ENCODE measurements at places on chromosomes 13 and 19.

DNA sequence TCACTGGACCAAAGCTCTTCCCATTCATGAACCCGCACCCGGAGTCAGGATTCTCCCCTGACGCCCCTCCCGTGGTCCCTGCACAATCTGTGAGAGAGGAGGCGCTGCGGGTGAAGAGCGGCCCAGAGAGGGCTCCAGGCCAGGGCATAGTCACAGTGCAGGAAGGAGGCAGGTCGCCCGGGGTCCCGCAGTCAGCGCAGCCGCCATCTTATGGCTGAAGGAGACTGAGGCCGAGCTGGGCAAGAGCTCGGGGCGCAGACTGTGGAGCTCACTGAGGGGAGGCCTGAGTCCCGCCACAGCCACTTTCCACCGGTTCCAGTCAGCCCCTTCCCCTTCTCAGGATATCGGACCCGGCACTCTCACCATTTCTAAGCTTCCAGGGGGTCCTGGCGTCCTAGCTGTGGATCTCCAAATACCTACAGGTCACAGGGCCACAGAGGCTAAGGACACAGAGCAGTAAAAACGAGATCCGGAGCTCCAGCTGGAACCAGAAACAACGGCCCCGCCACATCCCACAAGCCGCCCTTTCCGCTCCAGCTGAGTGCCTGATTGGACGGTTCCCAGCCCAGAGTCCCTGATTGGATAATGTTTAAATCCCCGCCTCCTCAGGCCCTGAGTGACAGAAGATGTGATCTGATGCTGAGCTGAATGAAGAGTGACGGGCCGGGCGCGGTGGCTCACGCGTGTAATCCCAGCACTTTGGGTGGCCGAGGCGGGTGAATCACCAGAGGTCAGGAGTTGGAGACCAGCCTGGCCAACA is at the start of gene ZNF99:
Gene ZNF99, minus strand, starts transcription at position 501 of the 760 bp plus-strand sequence. Its CDS starts 135 bp downstream, at position 366.
- no peak for DNase-seq

- no peak for DNase-seq
Measured at GRCh38 chr13:83311886-83312577, 570.2 kb downstream of the SLITRK1 start.

DNA sequence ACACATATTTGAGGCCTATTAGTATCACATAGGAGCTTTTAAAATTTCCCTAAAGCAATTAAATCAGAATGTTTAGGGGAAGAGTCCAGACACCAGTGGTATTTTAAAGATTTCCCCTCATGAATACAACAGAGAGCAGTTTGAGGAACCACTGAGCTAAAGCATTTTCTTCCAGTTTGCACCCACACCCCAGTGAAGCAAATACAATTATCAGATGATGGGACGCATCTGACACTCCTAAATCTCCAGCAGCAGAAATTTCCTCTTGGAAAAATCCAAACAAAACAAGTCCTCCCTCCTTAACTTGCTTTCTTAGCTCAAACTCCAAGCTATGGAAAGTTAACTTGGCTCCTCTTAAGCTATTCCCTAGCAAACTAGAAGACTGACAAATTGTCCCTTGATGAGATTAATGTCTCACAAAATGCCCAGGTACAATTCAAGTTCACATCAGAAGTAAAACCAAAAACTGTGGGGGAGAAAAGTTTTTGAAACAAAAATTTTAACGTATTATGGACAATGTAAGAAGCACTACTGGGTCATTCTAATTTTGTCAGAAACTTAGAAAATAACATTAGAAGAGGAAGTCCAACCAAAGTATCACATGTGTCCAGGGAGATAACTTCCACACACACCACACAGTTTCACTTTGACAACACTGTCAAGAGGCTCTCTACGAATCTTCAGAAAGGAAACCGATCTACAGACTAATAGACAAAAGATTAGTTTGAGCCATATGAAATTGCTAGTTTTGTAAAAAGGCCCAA is 74.1 kb downstream of the ABCC4 start:
- DNase-seq = no peak

DNA sequence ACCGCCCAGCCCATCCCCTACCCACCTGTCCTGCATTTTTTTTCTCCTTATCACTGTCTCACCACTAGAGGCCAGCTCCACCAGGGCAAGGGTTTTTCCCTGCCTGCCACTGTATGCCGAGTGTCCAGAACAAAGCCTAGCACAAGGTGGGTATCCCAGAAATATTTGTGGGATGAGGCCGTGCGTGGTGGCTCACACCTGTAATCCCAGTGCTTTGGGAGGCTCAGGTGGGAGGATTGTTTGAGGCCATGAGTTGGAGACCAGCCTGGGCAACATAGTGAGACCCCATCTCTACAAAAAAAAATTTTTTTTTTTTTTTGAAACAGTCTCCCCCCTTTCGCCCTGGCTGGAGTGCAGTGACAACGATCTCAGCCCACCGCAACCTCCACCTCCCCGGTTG is 2.9 kb upstream of the MRI1 start:
- no peak for DNase-seq

GRCh38 chr19:6761053-6761676 is 6.1 kb downstream of the SH2D3A start:
- peak; percentile 29 for DNase-seq

DNA sequence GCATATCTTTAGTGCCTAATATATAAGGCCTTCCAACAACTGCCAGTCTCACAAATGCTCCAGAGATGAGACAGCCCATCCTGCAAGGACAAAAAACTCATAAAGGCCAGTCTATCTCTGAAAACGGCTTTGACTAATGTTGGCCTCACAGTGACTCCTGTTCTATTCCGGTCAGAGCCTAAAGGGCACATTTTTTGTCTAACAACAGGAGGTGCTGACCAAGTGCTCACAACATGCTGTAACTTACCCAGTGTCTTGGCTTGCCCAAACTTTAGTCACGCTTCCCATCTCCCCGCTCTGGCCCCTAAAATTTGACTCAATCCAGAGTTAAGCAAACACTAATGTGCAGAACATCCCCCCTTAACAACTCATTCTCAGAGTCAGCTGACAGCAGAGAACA is 1411.2 kb upstream of the MIR17HG start:
- no peak for DNase-seq

DNA sequence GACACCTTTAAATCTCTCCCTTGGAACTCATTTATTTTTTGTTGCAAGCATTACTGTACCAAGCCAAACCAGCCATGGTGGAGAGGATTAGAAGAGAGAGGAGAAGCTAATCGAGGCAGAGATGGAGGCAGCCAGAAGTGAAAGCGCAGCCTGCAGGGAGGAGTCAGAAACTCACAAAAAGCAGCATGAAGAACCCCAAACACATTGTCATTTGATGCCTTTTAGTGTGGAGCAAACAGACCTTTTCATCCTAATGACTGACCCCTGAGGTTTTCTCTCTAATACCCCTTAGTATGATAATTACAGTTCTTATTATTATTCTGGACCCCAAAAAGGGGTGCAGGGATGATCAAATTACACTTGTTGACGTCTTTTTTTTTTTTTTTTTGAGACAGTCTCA is 62.5 kb downstream of the TNFRSF19 start:
- DNase-seq = no peak

GRCh38 chr13:95698047-95698749 is 21.3 kb downstream of the DNAJC3 start:
- no peak for DNase-seq

DNA sequence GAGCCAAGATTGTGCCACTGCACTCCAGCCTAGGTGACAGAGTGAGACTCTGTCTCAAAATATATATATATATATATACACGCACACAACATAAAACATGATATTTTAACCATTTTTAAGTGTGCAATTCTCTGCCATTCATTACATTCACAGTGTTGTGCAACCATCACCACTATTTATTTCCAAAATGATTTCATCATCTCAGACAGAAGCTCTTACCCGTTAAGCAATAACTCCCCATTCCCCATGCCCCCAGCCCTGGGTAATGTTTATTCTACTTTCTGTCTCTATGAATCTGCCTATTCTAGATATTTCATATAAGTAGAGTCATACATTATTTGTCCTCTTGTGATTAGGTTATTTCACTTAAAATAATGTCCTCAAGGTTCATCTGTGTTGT is 20.3 kb downstream of the WDR88 start:
- no peak for DNase-seq

- no peak for DNase-seq
Measured at GRCh38 chr19:8575467-8575997, 1.7 kb downstream of the MYO1F start.

DNA sequence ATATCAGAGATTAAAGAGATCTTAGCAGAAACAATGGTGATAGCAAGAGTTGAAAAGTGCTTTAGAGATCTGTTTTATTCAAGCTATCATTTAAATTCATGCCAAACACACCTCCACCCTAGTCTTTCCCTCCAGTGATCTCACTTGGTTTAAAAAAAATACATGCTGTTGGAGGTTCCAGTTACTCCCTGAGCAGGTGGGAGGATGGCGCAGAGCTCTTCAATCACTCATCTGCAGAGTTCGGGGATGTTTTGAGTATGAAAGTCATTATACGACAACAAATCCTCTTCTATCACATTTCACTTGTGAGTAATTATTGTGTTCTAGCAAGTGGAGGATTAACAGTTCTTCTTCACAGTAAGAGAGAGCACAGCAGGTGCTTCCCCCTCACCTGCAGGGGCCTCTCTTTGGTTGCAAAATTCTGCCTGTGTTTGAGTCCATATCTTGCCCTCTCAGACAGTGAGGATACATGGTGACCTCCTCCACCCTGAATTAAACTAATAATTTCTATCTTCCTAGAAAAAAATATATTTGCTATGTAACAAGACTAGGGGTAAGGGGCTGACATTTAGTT is 376.7 kb downstream of the LIG4 start:
- no peak for DNase-seq

DNA sequence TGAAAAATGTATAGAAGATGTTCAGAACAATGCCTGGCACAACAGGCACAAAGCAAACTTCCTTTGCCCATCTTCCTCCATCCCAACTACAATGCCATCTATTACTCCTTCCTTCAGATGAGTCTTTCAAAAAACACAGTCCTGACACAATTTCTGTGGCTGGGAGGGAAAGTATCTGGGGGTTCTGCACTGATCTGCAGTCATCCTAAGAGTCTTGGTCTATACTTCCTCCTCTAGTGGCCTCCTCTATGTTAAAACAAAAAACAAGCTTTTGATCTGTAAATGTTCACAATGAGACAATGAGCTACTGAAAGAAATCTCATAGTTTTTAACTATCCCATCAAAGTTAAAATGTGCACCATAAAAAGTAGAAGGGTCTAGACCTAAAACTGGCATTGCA is 44.8 kb downstream of the USP12 start:
- DNase-seq = no peak

- DNase-seq = no peak
Measured at GRCh38 chr19:12784871-12785430, 6.3 kb upstream of the JUNB start.

DNA sequence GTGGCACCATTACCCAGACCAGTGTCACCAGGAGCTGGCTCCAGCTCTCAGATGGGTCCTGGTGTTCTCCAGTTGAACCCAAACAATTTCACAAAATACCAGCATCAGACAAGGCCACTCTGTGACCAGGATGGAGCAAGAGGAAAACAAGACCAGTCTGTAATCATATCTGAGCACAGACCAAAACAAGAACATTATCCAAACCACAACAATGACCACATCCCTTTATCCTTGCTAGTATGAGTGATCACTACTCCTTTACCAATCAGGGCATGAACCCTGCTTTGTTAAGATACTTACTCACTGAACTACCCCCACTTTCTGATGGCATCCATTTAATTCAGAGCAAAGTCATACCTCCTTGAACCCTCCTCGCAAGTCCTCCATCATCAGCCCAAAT is 145.9 kb downstream of the NUFIP1 start:
- DNase-seq = no peak

- DNase-seq = no peak
Measured at GRCh38 chr19:42098781-42099180, 22.8 kb downstream of the ZNF574 start.

GRCh38 chr13:114067381-114067885 is 65.0 kb downstream of the RASA3 start:
- DNase-seq = peak; percentile 61

- no peak for DNase-seq
Measured at GRCh38 chr13:43804461-43805070, 17.8 kb upstream of the ENOX1 start.

GRCh38 chr13:43291287-43292060 is 268.1 kb downstream of the DNAJC15 start:
- DNase-seq = no peak

DNA sequence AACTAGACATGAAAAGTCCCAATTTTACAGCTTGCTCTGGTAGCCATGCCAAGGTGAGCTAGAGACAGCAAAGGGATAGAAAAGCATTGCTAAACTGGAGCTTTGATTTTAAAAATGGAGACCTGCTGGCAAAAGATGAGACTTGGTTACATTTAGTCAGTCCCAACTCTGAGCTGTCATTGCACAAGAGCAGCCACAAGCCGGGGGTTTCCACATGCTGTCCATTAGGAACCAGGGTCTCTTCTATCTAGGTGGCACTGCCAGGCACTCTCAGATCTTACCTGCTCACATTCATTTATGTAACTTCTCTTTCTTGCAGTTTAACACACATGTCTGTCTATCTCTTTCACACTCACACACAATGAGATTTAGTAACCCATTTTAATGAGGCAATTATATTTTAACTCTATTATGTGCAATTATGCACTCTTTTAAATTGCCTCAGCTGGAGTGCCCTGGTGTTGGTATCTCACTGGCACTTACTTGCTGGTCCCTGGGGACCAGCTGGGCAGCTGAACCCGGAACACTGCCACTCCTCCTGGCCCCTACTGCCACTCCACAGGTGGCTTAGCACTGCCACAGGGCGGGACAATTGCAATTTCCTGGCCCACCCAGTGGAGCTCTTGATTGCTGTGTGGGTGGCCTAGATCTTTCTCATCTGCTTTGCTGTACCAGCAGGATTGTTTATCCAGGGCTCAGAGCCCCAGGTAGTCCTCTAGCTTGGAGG is 112.5 kb downstream of the COG6 start:
- no peak for DNase-seq

DNA sequence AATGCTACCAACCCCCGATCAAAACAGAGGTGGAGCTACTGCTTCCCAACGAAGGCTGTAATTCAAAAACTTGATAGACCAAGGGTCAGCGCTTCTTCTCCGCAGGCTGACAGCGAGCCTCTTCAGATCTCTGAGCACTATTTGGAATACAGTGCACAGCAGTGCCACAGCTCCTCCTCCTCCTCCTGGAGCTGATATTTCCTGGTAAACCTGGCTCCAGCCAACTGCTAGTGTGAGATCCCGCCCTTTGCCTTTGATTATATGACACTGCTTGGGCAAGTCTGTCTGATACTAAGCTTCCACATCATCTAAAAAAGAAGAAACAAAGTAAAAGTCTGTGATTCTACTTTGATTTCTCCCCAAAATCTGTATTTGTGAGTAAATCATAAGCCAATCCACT is 710.5 kb downstream of the DACH1 start:
- DNase-seq = no peak

- no peak for DNase-seq
Measured at GRCh38 chr19:7360393-7360984, 11.8 kb downstream of the ARHGEF18 start.

GRCh38 chr19:46648060-46648960 is 12.3 kb upstream of the GNG8 start:
- DNase-seq = no peak

GRCh38 chr13:63403733-63404132 is 1988.1 kb upstream of the PCDH20 start:
- DNase-seq = no peak
